ENCODE measurements at places on chromosomes 1 and 21. TPM values are rescaled to one million over a fixed set of nuclear protein-coding genes. Genes with fewer than 3 reads are reported as not detected.
A peak's percentile ranks its signal among the peaks of the same experiment; 100 is the strongest.

KLF17 gene
- not detected for total RNA-seq

ELF3 gene
- 11.8 TPM for total RNA-seq

C1orf116 gene
- 0.43 TPM for total RNA-seq

YARS1 gene
- total RNA-seq, result 184 TPM

OXCT2 gene
- 1.8 TPM for total RNA-seq

FLG2 gene
- total RNA-seq, result not detected

- no peaks in the 10 kb centered on the region for H3K27me3 ChIP-seq
- H3K4me3 ChIP-seq, result no peak overlapping the region
- H3K27ac ChIP-seq, result no peak overlapping the region
- H3K4me1 ChIP-seq, result no peaks in the 10 kb centered on the region
- no peaks in the 10 kb centered on the region for H3K36me3 ChIP-seq
- DNase-seq, result peak; percentile 86
Measured at GRCh38 chr21:39125752-39126485, 57.3 kb downstream of the PSMG1 start.

DNA sequence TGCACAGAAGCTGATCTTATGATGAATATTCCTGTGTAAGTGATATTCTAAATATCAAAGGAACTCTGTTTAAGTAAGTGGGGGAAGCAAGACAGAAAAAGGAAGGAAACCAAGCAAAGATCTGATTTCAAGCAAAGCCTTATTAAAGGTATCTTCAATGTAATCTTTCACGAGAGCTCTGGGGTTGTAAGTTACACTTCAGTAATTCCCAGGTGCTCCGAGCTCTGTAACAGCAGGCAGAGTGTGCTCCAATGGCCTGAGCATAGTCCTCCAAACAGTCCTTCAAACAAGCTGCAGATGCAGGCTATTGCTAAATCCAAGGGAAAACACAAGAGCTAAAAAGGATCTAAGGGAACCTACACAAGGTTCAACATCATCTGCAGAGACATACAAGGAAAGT, 949.7 kb upstream of the TMPRSS15 start:
- H3K27ac ChIP-seq, result no peak overlapping the region
- H3K4me1 ChIP-seq, result no peaks in the 10 kb centered on the region
- no peaks in the 10 kb centered on the region for H3K36me3 ChIP-seq
- no peaks in the 10 kb centered on the region for H3K27me3 ChIP-seq
- no peak overlapping the region for H3K4me3 ChIP-seq

DNA sequence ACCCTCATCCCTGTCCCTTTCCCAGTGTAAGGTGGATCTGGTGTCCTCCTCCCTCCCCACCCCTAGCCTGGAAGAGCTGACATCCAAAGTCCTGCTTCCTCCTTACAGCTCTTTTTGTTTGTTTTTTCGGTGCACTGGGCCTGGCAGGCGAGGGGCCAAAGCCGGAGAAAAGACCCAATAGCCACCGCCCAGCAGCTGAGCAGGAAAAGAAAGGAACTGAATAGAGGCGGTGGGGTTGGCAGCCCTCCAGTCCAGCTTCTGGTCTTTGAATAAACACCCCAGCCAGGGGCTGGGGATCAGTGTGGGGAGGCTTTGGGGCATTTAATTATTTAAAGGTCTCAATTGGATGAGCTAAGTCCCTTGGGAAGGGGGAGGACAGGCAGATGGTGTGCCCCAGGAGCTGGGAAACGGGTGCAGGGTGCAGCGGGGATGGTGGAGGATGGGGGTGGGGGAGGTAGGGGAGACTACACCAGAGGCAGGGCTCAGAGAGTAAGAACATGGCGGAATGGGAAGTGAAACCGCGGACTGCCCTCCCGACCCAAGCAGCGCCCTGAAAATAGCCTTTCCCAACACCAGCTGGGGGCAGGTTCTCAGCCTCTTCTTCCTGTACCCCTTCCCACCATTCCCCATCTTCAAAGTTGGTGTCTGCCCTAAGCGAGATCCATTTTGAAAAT, 20.2 kb downstream of the BTG2 start:
- H3K4me3 ChIP-seq, result no peak overlapping the region
- peaks cover 24% of the 10 kb centered on the region for H3K4me1 ChIP-seq
- H3K36me3 ChIP-seq, result no peaks in the 10 kb centered on the region
- no peaks in the 10 kb centered on the region for H3K27me3 ChIP-seq

- no peaks in the 10 kb centered on the region for H3K36me3 ChIP-seq
- no peaks in the 10 kb centered on the region for H3K27me3 ChIP-seq
- no peaks in the 10 kb centered on the region for H3K4me1 ChIP-seq
- H3K27ac ChIP-seq, result no peak overlapping the region
- no peak overlapping the region for H3K4me3 ChIP-seq
- no peak for DNase-seq
Measured at GRCh38 chr21:26546446-26547097, 26.5 kb downstream of the CYYR1 start.

GRCh38 chr21:45970674-45971615, 10.6 kb upstream of the COL6A1 start:
- peak; percentile 92 for DNase-seq
- peaks cover 5% of the 10 kb centered on the region for H3K4me1 ChIP-seq
- no peaks in the 10 kb centered on the region for H3K36me3 ChIP-seq
- H3K27me3 ChIP-seq, result no peaks in the 10 kb centered on the region

DNA sequence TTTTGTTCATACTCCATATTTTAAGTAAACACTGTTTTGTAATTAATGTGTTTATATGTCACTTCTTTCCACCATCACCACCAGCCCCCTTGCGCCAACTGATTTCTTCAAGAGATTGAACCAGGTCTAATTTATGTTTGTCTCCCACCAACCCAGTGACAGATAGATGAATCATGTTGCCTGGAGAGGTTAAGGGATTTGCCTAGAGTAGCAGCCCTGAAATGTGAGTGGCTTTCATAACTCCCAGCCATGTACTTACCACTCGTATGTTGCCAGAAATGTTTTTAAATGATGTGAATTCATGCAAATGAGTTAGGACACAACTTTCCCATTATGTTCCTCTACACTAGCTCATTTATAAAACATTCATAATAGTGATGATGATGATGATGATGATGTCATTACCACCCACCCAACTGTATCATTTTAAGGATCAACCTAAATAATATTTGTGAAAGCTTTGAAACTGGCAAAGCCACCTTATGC, 86.9 kb downstream of the LRRC8D start:
- no peak overlapping the region for H3K4me3 ChIP-seq
- peaks cover 9% of the 10 kb centered on the region for H3K4me1 ChIP-seq
- no peaks in the 10 kb centered on the region for H3K27me3 ChIP-seq

DNA sequence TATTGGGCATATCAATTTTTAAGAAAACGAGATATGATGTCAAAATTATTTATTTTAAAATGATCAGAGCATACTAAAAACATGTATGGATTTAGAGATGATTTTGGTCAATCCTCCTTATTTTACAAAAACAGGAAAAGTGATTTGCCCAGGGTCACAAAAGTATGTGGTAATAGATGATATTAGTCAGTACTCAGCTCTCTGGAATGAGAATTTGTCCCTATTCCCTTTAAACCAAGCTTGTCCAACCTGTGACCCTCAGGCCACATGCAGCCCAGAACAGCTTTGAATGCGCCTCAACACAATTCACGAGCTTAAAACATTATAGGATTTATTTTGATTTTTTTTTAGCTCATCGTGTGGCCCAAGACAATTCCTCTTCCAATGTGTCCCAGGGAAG, 104.7 kb downstream of the AKT3 start:
- no peak for DNase-seq
- no peaks in the 10 kb centered on the region for H3K4me1 ChIP-seq
- no peaks in the 10 kb centered on the region for H3K27me3 ChIP-seq
- H3K27ac ChIP-seq, result peak overlapping the region; percentile 58
- H3K4me3 ChIP-seq, result no peak overlapping the region
